H54 (cell line): ENCODE measurements at places on chromosomes 1 and 21.
A peak's percentile ranks its signal among the peaks of the same experiment; 100 is the strongest.

GRCh38 chr1:228901936-228902681 is 166.8 kb downstream of the RHOU start:
- DNase-seq = no peak

- DNase-seq = no peak
Observed at GRCh38 chr21:25916226-25916625, 181.5 kb downstream of the GABPA start.

DNA sequence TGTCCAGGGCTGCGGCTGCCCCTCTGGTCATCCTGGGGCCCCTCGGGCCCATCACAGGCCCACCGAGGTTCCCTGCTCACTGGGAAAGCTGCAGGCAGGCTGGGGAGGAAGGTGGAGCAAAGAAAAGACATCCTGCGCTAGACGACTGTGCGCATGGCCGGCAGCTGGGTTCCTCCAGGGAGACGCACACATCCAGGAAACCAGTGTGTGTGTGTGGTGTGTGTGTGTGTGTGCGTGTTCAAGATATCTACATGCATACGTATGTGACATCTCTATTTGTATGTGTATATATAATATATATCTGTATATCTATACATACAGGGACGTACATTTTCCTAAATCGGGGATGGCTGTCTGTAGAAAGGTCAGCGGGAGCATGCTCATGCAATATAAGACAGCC is 63.7 kb downstream of the ACOT7 start:
- no peak for DNase-seq

GRCh38 chr1:17001760-17002523 is 9.8 kb downstream of the ATP13A2 start:
- no peak for DNase-seq

- no peak for DNase-seq
Observed at GRCh38 chr1:226797151-226797550, 58.1 kb upstream of the ITPKB start.

GRCh38 chr21:33938381-33938780 is 22.8 kb upstream of the ATP5PO start:
- DNase-seq = no peak

DNA sequence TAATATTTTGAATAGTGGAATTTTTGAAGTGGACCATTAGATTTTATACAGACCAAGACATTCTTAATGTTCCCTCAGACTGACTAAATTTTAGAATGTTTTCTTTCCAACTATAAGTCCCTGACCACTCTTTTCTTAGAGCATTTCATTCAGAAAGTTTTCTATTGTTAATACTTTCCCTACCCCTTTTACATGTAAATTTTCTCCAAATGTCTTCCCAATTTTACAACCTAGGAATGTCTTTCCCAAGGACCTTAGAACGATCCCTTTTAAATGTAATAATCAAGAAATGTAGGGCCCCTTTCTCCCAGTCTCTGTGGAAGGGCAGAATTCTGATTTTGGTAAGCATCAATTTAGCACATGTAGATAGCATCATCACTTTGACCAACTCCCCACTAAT is 730.0 kb upstream of the B3GALT2 start:
- no peak for DNase-seq

GRCh38 chr21:46135782-46136395 is 19.5 kb downstream of the FTCD start:
- no peak for DNase-seq

DNA sequence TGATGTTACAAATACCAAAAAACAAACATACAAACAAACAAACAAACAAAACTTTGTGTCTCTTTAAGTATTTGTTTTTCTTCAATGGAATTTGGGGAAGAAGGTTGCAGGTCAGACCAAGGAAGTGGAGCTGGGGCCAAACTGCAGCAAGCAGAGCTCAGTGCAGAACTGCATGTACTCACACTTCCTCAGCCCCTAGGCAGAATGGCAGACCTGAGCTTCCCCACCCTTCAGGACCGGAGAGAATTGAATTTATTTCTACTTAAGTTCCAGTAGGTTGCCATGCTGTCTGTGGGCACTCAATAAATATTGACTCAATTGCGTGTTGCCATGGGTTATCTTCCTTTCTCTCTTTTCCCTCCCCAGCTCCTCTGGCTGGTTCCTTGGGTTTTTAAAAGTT is 173.6 kb downstream of the PTGER3 start:
- no peak for DNase-seq

DNA sequence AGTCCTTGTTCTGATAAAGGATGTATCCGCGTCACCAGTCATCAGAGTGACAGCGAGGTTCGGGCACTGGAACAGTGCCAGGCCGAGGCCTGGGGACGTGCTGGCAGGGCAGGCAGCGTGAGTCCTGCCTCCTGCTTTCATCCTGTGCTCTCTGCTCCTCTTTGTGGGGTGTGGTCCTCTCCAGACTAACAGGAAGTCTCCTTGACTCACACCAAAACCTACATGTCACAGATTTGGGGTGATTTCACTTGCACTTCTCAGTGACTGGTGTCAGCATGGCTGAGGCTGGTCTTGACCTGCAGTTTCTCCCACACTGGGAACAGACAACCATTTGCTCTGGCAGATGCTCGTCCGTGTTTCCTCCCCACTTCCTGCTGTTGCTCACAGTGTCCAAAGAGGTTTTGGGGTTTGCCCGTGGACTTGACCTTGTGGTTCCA is 8.8 kb upstream of the NLRP3 start:
- no peak for DNase-seq

GRCh38 chr1:87612956-87613355 is 284.3 kb downstream of the LMO4 start:
- DNase-seq = no peak

DNA sequence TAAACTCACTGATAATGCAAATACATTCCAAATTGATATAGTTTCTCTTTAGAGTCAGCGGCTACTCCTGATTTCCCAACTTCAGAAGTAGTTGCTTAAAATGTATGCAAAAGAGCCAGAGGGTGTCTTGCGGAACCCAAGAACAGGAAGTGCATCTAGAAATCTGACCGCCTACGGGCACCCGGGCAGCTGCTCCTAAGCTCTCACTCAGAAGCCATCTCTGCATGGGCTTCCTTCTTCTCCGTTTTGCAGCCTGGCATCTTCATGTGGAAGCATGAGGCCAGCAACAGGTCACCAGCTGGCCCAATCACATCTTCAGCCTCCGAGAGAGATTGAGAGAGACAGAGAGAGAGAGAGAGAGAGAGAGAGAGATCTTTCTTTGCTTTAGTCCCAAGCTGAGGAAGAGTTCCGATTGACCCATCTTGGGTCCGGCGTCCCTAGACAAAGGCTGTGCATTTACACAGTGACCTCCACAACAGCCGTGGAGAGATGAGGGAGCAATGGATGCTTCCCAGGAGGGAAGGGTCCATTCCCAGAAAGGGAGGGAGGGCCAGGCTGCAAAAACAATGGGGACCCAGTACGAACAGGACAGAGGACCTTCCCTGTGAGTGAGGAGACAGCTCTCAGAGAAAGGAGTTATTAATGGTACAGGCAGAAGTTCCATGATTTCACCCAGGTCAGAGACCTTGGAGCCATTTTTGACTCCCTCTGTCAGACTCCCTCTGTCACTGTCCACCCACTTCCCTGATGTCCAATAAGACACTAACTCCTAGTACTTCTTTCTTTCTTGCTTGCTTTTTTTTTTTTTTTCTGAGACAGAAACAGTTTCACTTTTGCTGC is 28.2 kb upstream of the SLC30A1 start:
- DNase-seq = no peak

DNA sequence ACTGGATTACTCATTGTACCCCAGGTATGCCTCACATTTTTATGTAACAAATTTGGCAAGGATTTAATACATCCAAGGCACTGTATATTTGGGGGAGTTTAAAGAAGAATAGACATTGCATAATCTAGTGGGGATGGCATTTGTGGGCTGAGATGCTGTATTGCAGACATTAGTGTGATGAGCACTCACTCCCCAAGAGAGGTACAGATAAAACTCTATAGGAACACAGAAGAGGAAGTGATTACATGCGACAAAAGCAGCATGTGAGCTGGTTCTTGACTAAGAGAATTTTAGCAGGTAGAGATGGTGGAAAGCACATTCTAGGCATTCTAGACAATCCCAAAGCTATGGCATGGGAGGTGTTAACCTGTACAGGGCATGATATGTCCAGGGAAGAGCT is 24.2 kb upstream of the CDC14A start:
- no peak for DNase-seq

GRCh38 chr1:205216588-205216987 is 5.1 kb upstream of the DSTYK start:
- DNase-seq = no peak

GRCh38 chr1:26003262-26003661 is 5.4 kb upstream of the PAFAH2 start:
- DNase-seq = no peak

GRCh38 chr1:106952776-106953175 is 103.7 kb upstream of the PRMT6 start:
- no peak for DNase-seq

DNA sequence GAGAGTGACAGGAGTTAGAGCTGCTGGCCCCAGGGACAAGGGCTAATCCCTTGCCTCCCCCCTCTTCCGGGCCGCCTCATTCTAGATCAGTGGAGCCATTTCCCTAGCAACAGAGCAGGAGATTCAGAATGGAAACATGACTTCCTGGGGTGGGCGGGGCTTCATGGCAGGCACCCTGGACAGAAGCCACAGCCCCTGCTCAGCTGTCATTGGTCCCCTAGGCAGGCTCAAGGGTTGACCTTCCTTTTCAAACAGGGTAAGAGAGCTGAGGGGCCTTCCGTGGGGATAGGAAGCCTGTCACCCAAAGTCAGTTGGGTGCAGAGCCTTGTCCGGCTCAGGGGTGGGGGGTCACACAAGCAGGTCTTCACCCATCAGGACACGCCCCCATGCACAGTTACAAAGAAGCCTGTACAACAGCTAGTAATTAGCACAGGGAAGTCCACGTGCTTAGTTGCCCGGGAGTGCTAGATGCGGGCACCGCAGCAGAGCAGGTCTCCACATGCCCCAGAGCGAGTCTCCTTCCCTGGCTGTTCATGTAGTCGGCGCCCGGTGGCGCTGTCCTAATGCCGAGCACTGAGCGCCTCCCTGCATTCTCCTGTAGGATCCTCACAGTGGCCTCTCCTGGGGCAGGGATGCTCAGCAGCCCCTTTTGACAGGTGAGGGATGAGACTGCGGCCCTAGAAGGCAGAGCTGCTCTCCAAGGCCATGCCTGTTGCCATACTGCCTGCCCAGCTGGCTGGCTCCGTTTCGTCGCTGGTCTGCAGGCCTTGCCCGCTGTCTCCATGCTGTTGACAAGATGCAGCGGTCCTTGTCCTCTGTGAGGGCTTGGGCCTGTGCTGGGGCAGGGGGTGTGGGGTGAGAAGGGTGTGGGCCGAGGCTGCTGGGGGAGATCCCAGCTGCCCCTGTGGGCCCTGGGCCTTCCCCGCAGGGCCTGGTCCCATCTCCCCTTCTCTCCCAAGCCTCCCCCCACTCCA is 5.1 kb downstream of the TMEM201 start:
- DNase-seq = peak; percentile 67

GRCh38 chr1:203055161-203055799 is 29.0 kb downstream of the PPFIA4 start:
- no peak for DNase-seq

DNA sequence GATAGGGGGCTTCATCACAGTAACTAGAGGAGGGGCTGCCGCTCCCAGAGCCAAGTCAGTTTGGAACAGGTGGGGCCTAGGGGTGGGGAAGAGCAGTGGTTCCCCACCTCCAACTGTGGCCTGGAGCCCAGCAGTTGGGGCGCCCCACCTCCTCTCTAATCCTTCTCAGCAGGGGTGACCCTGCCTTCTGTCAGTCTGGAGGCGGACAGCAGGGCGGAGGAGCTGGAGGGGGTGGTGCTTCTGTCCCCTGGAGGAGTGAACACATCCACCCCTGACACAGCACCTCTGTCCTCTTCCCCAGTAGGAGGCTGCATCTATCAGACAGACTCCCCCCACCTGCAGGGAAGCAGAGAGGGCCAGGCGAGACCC is 73.8 kb downstream of the MRPL37 start:
- peak; percentile 85 for DNase-seq

DNA sequence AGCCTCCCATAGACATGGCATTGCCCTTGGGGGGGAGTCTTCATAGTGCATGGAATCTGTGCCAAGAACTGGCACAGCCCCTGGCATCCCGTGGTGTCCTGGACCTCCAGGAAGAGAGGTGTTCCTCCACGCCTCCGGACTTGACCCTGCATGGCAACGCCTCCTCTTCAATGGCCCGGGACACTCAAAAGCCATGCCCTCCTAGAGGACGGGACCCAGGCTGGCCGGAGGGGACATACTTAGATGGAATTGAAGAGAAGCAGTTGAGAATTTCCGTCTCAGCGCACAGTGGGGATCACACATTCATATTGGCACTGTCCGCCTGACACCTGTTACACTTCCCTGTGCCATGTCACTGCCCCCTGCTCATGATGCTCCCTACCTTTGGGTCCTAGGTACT is 38.4 kb upstream of the TENT5C start:
- DNase-seq = no peak

DNA sequence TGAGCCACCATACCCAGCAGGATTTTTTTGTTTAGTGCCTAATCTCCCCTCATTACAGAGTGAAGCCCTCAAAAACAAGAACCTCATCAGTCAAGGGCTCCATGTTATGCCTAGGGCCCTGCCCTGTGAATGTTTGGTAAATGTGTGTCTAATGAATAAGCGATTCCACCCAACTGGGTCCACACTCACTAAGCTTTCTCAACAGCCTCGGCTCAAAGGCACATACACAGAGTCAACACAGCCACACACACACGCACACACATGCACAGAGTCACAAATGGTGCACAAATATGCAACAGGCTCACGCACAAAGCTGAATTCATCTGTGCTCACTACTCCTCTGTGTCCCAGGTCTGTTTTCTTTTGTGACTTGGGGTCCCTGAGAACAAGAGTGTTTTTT is 11.7 kb upstream of the SYNC start:
- no peak for DNase-seq

GRCh38 chr1:154411525-154411924 is 6.4 kb downstream of the IL6R start:
- DNase-seq = no peak

GRCh38 chr1:95396557-95396956 is 162.5 kb downstream of the RWDD3 start:
- DNase-seq = no peak

DNA sequence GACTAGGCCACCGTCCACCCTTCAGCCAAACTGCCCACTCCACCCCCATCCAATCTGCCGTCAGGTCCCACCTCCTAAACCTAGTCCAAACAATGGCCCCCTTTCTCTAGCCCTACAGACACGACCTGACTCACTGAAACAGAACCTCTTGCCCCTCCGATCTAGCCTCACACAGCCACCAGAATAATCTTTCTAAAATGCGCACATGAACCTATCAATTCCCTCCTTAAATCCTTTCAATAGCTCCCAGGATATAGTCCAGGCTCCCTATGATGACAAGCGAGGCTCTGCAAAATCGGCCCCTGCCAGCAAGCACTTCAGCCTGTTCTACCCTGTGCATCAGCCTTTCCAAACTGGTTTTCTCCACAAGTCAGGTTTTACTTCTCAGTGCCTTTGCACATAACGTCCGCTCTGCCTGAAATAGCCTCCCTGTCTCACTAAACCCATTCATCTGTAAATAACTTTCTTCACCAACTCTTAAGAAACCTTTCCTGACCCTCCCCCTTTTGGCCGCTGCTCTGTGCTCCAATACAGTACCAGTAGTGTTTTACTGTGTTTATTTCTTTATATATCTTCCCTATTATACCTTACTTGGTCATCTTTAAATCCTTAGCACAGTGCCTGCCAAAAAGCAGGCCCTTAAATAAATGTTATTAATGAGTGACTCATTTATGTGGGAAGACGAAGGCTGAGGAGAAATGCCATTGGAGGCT is 9.0 kb upstream of the CDC20 start:
- DNase-seq = no peak
